ENCODE measurements at places on chromosomes 7 and 10. TPM values are rescaled to one million over a fixed set of nuclear protein-coding genes. Genes with fewer than 3 reads are reported as not detected.
A peak's percentile ranks its signal among the peaks of the same experiment; 100 is the strongest.

DNA sequence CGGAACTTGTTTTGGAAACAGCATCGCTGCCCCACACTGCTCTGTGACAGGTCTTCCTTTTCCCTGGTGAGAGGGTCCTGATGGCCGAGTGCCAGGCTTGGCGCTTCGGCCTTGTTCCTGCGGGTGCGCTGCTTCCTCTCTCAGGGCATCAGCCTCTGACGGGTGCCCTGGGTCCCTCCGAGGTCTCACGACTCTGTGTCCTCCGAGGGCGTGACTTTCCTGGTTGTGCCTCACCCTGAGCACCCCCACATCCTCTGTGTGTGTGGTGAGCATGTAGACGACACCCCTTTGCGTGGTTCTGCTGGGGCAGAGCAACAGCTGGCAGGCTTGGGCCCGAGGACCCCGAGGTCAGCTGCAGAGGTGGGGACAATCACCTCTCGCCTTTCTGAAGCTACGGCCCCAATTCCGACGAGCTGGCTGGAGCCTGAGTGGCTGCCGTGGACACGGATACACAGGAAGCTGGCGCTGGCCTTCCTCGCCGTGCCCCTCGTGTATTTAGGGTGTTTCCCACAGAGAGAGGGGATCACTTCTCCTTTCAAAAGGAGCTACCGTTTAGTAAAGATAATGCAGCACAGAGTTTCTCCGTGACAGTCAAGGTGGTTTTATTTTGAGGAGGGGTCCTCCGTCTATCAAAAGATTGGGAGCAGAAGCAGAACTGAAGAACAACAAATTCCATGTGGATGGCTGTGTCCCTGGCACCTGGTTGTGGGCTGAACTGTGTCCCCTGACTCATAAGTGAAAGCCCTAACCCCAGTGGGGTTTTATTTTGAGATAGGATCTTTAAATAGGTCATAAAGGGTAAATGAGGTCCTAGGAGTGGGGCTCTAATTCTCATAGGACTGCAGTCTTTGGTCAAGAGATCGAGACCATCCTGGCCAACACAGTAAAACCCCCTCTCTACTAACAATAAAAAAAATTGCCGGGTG, 36.2 kb upstream of the PITRM1 start:
- no peaks in the 10 kb centered on the region for H3K36me3 ChIP-seq
- no peaks in the 10 kb centered on the region for H3K27me3 ChIP-seq
- no peak for DNase-seq
- H3K27ac ChIP-seq, result no peak overlapping the region
- no peaks in the 10 kb centered on the region for H3K4me1 ChIP-seq
- no peak overlapping the region for H3K4me3 ChIP-seq

- peak overlapping the region; percentile 98 for H3K27ac ChIP-seq
- H3K4me3 ChIP-seq, result no peak overlapping the region
- H3K27me3 ChIP-seq, result no peaks in the 10 kb centered on the region
- no peak for DNase-seq
Measured at GRCh38 chr7:158820656-158821055, 8.7 kb downstream of the ESYT2 start.

DNA sequence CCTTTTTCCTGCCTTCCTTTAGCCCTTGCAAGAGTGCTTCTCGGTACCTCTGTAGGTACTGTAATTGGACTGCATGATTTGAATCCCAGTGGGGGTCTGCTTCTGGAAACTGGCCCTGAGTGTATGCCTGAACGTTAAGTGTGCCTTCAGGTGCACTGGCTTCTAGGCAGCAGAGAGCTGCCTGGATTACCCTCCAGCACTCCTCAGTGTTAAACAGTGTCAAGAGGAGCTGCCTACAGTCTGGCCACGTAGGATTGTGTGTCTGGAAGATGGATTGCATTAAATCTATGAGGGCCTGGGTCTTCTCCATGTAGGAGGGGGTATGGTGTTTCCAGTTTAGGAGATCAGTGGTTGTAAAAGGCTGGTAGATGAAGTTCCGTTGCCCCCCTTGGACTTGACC, 103.7 kb downstream of the TRIM24 start:
- peak overlapping the region; percentile 26 for H3K4me3 ChIP-seq
- H3K36me3 ChIP-seq, result no peaks in the 10 kb centered on the region
- DNase-seq, result no peak

- no peaks in the 10 kb centered on the region for H3K36me3 ChIP-seq
- H3K27ac ChIP-seq, result no peak overlapping the region
- H3K4me3 ChIP-seq, result no peak overlapping the region
- H3K27me3 ChIP-seq, result no peaks in the 10 kb centered on the region
- no peaks in the 10 kb centered on the region for H3K4me1 ChIP-seq
Measured at GRCh38 chr10:11260170-11260569, 242.5 kb downstream of the CELF2 start.

DNA sequence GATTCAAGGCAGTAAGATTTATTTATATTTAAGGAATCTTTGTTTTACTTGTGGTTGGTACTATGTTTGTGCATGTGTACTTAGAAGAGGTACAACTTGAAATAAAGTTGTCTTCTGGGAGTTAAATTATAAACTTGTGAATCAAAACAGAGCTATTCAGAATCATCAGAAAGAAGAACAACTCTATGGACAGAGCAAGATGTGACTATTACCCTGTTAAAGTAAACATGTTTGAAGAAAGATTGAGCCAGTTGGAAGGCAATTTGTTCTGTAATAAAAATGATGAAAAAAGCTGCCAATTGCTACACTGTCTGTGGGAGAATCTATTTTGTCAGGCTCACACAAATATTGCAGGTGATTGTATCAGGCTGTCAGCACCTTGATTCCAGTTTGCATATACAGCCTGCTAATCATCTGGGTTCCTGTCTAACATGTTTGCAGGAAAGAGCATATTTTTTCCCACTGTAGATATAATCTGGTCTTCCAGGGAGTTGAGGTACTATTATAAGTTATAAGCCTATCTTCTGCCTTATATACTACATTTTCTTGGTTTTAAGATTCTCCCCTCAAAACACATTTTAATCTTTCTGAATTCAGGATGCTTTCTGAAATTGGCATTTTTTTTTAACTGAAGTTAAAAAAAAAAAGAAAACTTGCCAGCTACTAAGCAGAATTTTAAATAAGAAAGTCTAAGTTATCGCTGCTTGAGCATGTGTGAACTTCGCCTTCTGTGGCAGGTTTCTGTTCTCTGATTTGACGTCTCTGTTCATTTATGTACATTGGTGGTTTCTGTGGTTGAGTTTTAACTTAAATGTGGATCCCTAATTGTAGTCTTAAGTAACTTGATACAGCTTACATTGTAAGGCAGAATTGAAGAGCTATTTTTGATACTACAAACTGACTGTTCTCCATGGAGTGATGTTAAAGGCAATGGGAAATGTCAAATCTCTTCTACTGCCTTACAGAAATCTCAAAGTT, 46.0 kb downstream of the ZNRF2 start:
- H3K4me3 ChIP-seq, result no peak overlapping the region
- no peak overlapping the region for H3K27ac ChIP-seq
- no peaks in the 10 kb centered on the region for H3K36me3 ChIP-seq

DNA sequence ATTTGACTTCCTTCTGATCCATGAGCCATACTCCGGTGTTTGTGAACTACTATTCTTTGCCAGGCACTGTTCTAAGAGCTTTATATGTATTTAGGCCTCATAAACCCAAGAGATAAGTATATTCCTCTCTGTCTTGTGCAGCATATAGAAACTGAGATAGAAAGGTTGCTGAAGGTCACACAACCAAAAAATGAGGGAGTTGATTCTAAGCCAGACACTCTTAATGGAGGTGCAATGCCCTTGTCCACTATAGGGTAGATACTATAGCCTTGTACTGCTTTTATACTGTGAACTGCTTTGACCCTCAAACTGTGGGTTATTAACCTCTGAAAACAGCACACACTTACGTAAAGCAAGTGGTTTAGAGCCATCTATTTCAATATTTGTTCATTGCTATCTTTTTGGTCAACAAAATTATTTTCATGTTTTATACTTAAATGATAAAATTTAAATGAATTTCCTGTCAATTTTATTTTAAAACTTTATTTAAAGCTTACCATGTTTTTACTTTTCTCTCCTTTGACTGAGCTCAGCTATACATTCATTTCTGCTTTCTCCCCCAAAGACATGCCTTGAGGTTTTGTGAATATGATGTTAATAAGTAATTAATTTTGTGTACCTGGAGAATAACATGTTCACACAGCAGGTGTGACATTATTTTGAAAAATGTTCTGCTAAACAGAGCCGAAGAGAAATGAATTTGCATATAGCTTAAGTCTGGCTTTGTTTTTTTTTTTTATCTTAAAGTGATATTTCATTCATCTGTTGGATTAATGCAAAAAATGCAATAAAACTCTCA, 687.3 kb downstream of the DNAJB9 start:
- no peaks in the 10 kb centered on the region for H3K4me1 ChIP-seq
- no peaks in the 10 kb centered on the region for H3K36me3 ChIP-seq
- no peaks in the 10 kb centered on the region for H3K27me3 ChIP-seq
- DNase-seq, result no peak

DNA sequence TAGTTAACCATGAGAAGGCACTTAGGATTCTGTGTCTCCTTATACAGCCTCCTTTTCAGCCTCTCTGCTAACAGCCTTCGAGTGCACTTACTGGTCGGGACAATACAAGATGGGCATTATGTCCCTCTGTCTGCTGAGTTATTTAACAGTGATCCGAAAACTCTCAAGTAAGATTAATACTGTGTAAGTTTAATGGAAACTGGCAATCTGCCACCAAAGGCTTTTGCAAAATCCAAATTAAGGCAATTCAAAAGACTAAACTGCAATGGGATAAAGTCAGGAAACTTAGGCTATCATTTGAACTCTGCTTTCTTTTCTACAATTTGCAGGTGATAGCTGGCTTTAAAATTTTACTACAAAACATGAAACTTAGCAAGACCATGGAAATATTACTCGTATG, 477.8 kb downstream of the TFEC start:
- no peaks in the 10 kb centered on the region for H3K27me3 ChIP-seq
- no peak overlapping the region for H3K4me3 ChIP-seq
- no peaks in the 10 kb centered on the region for H3K36me3 ChIP-seq
- no peak overlapping the region for H3K27ac ChIP-seq
- H3K4me1 ChIP-seq, result no peaks in the 10 kb centered on the region

- DNase-seq, result no peak
- H3K27me3 ChIP-seq, result no peaks in the 10 kb centered on the region
- no peaks in the 10 kb centered on the region for H3K4me1 ChIP-seq
- H3K27ac ChIP-seq, result no peak overlapping the region
- no peak overlapping the region for H3K4me3 ChIP-seq
Measured at GRCh38 chr10:60989400-60989876, 45.5 kb upstream of the RHOBTB1 start.

- H3K27me3 ChIP-seq, result peaks cover 21% of the 10 kb centered on the region
- H3K4me1 ChIP-seq, result no peaks in the 10 kb centered on the region
- no peak for DNase-seq
- H3K4me3 ChIP-seq, result no peak overlapping the region
- no peak overlapping the region for H3K27ac ChIP-seq
- H3K36me3 ChIP-seq, result no peaks in the 10 kb centered on the region
Measured at GRCh38 chr7:1239803-1240516, 7.3 kb downstream of the UNCX start.

- DNase-seq, result no peak
- H3K27me3 ChIP-seq, result no peaks in the 10 kb centered on the region
- no peaks in the 10 kb centered on the region for H3K36me3 ChIP-seq
Measured at GRCh38 chr10:69056129-69056528, 31.8 kb upstream of the SRGN start.

DNA sequence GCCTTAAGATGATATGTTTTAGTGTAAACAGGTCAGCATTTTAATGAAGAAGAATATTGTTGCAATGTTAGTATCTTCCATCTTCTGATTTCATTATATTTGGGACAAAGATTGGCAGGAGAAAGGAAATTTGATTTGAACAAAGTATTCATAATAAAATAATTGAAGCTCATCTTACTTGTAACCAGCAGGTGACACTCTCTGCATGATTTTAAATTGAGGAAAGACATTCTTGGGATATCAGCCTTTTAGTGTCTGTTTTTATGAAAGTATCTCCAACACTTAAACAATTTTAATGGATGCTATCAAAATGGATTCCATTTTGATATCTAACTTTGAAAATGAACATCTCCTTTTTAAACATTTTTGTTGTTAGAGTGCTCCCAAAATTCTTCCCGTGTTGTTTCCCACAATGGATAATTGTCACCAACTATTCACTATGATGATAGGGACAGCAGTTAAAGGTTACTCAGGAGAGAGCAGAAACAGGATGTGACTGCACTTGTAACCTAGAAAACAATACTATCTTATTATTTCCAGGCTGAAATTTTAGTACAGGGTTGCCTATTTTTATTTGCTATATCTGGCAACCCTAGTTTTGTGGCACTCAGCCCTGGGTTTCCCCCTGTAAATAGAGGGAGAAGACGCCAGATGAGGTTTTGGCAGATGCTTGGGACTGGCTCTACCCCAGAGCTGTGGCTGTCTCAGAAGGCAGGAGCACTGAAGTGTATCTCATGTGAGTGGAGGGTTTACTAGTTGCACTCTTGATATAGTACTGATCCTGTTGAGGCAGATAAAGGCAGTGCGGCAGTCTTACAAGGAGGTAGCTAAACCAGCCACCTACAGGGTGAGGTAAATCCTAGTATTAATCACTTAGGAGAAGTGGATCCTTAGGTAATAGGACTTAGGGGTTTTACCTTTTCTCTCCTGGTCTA, 31.0 kb upstream of the ABCB4 start:
- no peak overlapping the region for H3K4me3 ChIP-seq
- DNase-seq, result no peak
- H3K27me3 ChIP-seq, result no peaks in the 10 kb centered on the region
- no peaks in the 10 kb centered on the region for H3K4me1 ChIP-seq
- no peak overlapping the region for H3K27ac ChIP-seq

DNA sequence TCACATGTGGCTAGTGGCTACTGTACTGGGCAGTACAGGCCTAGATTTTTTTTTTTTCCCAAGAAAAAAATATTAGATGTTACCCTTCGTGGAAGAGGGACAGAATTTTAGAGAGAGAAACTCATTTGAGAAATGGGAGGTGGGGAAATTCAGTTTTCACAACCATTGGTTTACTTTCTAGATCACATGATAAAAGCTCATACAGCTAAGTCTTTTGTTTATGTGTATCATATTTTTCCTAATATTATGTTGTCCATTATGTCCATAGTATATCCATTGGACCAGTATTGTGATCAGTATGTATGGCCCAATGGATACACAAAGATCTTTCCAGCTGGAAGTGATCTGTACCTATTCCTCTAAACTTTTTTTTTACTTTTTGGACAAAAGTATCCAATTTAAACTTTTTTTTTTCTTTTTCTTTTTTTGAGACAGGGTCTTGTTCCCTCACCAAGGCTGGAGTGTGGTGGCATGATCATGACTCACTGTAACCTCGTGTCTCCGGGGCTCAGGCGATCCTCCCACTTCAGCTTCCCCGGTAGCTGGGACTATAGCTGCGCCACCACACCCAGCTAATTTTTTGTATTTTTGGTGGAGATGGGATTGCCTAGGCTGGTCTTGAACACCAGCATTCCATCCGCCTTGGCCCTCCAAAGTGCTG, 4.1 kb downstream of the CALU start:
- H3K4me3 ChIP-seq, result no peak overlapping the region
- no peaks in the 10 kb centered on the region for H3K36me3 ChIP-seq
- peaks cover 10% of the 10 kb centered on the region for H3K4me1 ChIP-seq
- no peak for DNase-seq

GRCh38 chr7:28001896-28002295, 178.7 kb downstream of the JAZF1 start:
- H3K27ac ChIP-seq, result no peak overlapping the region
- H3K4me3 ChIP-seq, result no peak overlapping the region
- DNase-seq, result no peak
- H3K27me3 ChIP-seq, result no peaks in the 10 kb centered on the region

Gene DNAH11
- 2.2 TPM for total RNA-seq

Gene TLX1
- not detected for total RNA-seq

Gene NODAL
- total RNA-seq, result not detected

Gene WDFY4
- total RNA-seq, result 2.3 TPM

Gene HDAC9
- 7.2 TPM for total RNA-seq

Gene PTEN
- 186 TPM for total RNA-seq

Gene PDE6C
- not detected for total RNA-seq

Measured in breast epithelium (tissue), 4 donors.